Stimulated activated CD8-positive, alpha-beta memory T cell treated with anti-CD3 and anti-CD28 coated beads, Interleukin-7, amount 100 ng/mL, for 24 hours (primary cell): ENCODE measurements at places on chromosomes 6 and 20.
A peak's percentile ranks its signal among the peaks of the same experiment; 100 is the strongest.

- no peak for DNase-seq
These were observed 131.1 kb upstream of the MYLIP start for GRCh38 chr6:15997586-15998388.

- DNase-seq, result no peak
These were observed 373.5 kb downstream of the HTR1B start for GRCh38 chr6:77089776-77090175.

- peak; percentile 28 for DNase-seq
These were observed at the start of gene ZSCAN9 for GRCh38 chr6:28225056-28225834. ZSCAN9 (plus strand) TSS chr6:28225275; CDS start chr6:28227085, 1,810 bp downstream.

GRCh38 chr20:2750491-2751251 is 49.8 kb downstream of the CPXM1 start:
- no peak for DNase-seq

- no peak for DNase-seq
These were observed 213.1 kb downstream of the PHACTR1 start for GRCh38 chr6:12929678-12930077.

DNA sequence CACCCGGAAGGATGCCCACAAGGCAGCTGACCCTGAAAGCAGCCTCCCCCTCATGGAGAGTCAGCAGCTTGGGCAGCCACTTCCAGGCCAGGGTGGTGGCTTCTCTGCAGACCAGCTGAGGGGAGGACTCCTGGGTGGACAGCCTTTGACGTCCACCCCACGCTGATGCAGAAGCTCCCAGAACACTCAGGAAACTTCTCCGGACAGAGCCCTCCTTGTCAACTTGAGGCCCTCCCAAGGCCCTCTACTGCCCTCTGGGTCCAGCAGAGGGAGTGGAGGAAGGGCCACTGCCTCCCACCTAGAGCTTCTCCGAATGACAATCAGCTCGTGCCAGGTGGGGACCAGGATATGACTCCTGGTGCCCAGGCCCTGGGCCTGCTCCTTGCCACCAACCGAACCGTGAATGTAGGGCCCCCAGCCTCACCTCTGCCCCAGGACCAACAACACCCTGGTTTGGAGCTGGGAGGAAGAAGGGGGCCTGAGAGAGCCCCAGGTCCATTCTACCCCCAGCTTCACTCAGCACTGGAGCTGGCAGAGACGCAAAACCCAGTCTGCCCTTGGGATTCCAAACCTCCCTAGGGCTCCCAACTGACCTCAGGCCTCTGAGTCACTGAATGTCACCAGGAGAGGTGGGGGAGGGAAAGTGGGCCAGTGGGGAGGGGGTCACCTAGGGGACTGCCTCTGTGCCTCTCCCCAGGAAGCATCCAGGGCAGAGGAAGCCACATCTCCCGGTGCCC is 10.9 kb upstream of the SLC22A7 start:
- DNase-seq, result no peak

- no peak for DNase-seq
These were observed 5.7 kb downstream of the EBF4 start for GRCh38 chr20:2698186-2698817.

- DNase-seq, result no peak
These were observed 169.8 kb upstream of the RIN2 start for GRCh38 chr20:19588241-19588640.

DNA sequence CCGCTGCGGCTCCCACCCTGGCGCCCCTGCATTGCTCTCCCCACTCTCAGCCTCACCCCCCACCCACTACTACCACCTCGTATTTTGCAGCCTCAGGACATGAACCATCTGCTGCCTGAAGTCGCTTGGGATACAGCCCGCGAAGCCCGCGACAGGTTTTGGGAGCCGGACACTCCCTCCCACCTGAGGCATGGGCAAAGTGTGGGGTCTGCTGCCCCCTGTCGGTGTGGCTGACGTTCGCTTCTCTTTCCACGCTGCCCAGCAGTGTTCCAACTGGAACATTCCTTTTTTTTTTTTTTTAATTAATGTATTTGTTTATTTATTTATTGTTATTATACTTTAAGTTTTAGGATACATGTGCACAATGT is 15.3 kb upstream of the LPA start:
- no peak for DNase-seq

GRCh38 chr6:154219250-154219649 is 137.4 kb downstream of the IPCEF1 start:
- no peak for DNase-seq

GRCh38 chr6:51199105-51199552 is 380.5 kb downstream of the TFAP2B start:
- no peak for DNase-seq

DNA sequence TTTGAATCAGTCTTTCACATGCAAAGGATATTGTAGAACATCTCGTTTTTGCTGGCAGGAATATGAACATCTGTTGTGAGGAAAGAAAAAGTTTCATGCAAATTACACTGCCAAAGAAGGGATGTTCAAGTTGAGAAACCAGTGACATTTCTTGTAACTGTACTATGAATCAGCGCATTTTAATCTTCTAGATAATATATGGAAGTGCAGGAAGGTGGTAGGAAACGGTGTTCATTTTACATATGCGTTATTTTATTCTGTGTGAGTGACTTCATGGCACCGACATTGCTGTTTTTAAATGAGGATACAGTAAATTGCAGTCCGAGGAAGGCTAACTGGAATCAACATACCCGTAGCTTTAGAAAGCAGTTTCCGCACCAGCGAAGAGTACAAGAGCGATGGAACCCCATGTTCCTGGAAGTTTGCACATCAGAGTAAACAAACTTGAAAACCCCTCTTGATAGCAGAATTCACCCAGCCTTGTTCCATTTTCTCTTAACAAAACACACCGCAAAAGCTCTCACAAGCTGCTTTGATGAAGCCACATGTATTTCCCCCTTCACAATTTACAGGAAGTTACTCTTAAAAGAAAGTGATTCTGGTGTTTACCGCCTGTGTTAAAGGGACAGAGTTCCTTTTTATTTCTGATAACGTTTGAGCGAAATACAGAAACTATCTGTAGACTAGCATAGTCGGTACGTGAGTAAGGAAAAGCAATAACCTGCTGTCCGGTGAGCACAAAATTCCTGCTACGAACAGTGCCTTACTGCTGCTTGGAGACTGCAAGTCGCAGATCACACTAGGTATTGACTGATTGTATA is 11.5 kb downstream of the PRDM1 start:
- no peak for DNase-seq

DNA sequence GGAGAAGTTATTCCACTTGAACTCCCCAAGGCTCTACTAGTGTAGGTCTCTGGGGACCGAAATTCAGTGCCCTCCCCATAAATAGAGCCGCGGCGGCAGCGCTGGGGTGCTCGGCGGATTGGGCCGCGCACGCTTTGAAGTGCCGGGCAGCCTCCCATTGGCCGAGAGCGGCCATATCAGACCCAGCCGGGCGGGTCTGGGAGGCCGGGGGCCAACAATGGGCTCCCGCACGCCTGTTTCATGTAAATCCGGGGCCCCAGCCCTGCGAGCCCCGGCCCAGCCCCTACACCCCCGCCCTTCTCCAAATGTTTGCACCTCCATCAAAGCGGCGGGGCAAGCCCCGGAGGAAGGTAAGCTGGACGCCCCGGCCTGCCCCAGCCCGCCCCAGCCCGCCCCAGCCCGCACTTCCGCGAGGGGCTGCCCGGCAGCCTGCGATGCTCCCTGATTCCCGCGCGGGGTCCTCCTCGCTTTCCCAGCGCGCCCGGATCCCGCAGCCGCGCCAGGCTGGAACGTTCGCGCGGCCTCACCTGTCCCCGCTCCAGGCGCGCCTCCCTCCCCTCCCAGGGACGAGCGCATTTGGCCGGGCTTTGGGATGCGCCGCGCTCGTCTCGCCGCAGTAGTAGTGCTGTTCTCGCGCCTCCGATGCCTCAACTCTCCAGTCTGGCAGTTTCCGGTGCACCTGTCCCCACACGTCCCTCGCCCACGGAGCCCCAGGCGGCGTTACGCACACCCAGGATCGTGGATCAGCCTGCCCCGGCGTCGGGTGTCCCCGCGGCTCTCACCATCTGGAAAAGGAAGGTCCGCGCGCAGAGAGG is at the start of gene TBXT:
Gene TBXT (minus strand): TSS at position 51 of the 815 bp plus-strand sequence. CDS start 260 bp downstream, outside the sequence.
- no peak for DNase-seq

GRCh38 chr6:141326426-141326825 is 806.3 kb upstream of the GJE1 start:
- peak; percentile 14 for DNase-seq

GRCh38 chr6:94510877-94511276 is 1066.5 kb upstream of the MANEA start:
- no peak for DNase-seq

GRCh38 chr6:45663251-45664221 is 285.8 kb upstream of the SUPT3H start:
- no peak for DNase-seq

DNA sequence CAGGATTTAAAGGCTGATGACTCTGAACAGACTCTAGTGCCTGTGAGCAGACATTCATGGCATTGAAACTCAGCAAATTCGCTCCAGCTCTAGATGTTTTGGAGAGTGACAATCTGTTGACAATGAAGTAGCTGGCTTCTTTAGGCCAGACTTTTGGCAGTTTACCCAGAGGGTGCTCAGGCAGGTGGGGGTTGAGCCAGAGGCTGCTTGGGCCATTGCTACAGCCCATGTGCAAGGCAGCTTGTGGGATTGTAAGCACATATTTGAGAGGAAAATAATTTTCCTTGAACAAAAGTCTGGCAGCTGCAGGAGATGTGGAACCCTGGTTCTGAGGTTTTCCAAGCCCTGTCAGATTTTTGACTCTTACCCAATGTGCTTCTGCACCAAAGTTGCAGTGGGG is 311.6 kb downstream of the CDC5L start:
- no peak for DNase-seq

GRCh38 chr6:153476243-153476642 is 345.2 kb upstream of the RGS17 start:
- DNase-seq, result no peak

DNA sequence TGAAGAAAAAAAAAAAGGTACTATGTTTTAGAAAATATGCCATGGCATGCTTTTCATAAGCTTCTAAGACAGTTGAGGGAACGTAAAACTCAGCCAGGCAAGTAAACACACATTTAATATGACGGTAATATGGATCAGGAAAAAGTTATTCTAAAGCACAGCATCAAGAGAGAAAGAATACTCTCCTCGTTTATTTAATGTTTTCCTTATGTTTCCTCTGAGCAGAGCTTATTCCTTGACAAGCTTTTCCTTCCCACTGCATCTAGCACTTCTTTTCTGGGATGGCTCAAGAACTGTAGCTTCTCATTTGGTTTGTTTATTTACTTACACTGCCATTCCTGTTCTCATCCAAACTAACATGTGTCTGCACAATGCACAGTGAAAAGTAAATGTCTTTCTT is 2.7 kb upstream of the RSPO3 start:
- DNase-seq, result no peak

DNA sequence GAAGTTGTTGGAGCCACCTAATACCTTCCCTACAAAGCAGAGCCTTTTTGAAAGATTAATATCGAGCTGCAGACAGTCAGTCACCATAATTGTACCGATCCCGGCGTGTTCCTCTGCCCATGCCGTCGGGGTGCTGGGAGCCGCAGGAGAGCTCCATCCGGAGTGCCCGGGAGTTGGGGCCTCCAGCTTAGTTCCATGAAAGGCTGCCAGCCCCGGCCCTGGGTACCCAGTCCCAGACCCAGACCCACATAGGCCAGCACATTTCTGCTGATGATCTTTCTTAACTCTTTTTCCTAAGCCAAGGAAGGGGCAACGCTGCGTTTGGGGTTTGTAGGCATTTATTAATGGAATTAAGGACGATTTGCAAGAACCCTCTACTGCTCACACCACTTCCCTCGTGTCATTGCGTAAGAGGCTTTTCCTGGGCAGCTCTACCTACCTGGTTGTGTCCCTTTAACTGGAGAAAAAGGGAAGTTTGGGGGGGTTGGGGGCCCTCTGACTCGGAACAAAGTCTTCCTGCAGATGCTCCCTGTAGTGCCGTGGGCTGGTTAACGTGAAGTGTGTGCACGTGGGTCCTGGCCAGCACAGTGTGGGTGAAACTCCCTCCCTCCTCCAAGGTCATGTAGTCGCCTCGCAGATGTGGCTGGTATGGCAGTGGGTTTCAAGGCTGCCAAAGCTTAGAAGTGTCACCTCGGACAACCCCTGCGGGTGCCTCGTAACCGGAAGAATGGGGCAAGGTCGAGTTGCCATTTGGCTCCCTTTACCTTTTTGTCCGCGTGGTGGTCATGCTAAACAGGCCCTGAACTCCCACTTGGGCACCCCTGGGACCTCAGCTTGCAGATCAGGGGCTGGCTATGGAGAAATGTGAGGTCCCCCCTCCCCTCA is 54.3 kb upstream of the APCDD1L start:
- DNase-seq, result no peak

- DNase-seq, result no peak
These were observed 572.0 kb downstream of the KIF16B start for GRCh38 chr20:16001286-16001685.

DNA sequence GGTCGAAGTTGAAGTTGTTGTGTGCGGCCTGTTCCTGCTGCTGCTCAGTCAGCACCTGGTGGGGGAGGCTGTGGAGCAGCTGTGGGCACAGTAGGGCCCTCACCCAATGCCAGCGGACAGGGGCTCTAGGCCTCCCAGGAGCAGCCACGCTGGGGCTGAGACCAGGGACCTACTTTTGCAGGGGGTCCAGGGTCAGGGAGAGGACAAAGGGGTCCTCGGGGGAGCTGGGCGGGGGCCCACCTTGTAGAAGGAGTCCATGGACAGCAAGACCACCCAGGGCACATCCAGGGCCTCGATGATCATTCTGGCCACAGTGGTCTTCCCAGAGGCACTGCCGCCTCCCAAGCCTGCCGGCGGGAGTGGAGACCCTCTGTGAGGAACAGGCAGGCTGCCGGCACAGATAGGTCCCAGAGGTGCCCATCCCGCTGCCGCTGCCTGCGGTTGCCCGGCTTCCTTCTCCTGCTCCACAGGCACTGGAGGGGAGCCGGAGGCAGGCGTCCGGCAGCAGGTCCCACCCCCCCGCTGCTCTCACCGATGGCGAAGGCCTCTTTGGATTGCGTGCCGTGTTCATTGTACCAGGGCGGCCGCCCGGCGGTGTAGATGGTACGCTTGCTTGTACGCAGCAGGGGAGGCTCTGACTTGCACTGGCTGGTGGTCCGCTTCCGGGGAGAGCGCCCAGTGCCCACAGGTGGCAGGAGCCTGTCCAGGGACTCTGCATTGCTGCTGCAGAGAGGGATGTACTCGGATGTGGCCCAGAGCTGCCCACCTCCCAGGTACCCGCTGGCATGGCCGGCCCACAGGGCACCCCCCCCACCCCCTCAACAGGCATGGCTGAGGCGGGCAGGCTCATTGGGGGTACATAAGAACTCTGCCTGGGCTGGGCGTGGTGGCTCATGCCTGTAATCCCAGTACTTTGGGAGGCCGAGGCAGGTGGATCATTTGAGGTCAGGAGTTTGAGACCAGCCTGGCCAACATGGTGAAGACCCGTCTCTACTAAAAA is 10.0 kb downstream of the UCKL1 start:
- DNase-seq, result no peak

DNA sequence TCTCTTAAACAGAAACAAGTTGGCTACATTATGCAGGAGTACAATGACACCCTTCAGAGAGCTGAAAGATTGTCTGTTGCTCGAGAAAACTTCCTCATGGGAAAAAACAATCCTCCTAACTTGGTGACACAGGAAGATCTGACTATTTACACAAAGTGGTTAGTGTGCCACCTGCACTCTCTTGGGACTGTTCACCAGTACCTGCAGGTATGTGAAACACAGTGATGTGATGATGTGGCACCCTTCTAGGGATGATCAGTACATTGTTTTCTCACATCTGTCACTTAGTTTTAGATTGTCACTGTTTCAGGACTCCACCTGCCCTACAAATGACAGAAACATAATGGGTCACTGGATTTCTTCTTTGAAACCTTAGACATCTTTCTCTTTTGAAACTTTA is 101.8 kb downstream of the CEP57L1 start:
- no peak for DNase-seq
